ENCODE measurements at places on chromosomes 4 and X. TPM values are rescaled to one million over a fixed set of nuclear protein-coding genes. Genes with fewer than 3 reads are reported as not detected.

DNA sequence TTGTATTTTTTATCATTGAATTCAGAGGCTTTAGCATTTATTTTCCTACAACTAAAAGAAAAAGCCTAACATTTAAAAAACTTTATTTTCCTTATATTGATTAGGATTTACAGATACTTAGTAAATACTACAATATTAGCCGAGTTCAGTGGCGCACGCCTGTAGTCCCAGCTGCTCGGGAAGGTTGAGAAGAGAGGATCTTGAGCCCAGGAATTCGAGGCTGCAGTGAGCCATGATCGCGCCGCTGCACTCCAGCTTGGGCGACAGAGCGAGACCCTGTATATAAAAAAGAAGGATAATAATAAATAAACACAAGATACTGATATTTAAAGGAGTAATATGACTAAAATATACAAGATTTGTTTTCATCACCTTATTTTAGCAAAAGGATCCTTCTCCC, 681 bp upstream of the UPF3B start:
- peak; percentile 6 for DNase-seq

DNA sequence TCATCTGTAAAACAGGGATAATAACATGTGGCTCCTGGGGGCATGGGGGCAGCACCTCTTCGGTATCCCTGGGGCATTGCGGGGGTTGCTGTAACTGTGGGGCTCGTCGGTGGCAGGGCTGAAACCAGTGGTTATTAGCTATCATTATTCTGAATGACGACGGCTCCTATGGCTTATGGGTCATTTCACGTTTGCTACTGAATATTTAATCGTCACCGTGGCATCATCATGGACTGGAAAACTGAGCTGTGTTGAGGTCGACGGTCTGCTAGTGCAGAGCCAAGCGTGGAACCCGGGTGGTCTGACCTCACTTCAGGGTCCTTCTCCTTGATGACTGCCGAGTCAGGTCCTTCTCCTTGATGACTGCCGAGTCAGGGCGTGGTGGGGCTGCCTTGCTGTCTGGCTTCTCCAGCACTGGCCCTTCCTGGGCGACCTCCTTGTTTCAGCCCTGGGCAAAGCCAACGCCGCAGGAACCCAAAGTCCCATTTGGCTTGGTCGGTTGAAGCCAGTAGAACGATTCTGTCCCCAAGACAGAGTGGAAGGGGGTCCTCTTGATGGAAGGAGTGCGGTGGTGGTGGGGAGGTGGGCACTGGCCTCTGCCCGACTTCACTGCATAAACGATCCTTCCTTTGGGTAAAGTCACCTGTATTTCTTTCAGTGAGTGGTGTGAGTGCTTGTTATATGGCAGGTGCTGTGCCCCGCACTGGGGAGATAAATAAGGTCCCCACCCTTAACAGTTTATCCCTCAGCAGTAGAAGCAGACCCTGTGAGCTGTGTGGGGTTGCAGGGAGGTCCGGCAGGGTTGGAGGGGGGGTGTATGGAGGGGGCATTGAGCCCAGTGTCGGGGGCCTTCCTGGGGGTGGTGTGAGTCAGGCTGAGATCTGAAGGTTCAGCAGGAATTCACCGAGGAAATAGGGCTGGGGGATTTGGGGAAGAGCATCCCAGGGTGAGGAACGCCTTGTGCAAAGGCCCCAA, 40.8 kb downstream of the PSAPL1 start:
- no peak for DNase-seq

GRCh38 chr4:8879574-8879973, 7.9 kb upstream of the HMX1 start:
- DNase-seq, result no peak

DNA sequence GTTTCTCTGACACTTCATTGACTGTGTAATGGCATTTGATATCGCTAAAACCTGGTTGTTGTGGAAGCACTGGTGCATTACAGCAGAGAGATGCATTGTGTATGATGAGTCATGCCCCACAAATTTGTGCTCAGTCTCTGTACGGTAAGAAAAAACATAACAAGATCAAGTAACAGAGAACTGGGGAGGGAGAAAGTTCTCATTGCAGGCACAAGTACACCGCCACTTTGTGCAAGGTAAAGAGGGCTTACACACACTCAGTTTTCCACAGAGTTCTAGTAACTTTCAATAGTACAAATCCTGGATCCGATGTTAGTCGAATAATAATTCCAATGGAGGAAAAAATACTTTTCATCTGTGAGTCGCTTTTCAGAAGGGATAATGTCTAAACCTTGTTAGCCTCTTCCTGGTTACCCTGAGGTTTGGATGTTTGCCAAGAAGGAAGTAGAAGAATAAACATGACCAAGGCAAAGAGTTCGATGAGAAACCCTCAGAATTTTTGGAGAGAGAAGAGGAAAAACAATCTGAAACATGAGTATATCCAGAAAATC, 512.5 kb upstream of the SLIT2 start:
- DNase-seq, result peak; percentile 83

DNA sequence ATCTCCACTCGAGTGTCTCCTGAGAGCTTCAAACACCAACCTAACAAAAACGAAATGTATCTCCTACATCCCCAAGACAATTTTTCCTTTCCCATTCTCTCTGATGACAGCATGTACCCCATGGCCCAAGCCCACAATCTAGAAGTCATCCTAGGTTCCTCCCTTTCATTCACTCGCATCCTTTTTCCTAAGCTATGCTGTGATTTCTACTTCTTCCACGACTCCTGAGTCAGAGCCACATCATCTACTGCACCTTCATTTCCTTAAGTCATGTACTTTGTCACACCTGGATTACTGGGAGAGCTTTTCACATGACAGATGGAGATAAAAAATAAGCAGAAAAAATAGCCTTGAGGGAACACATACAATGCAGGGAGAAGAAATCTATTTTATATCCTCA, 20.1 kb downstream of the C4orf36 start:
- no peak for DNase-seq

CCDC120 gene
- total RNA-seq, result not detected

ZDHHC15 gene
- 3.6 TPM for total RNA-seq

Data from LHCN-M2 (cell line).